ENCODE measurements at places on chromosomes 7 and 10. TPM values are rescaled to one million over a fixed set of nuclear protein-coding genes. Genes with fewer than 3 reads are reported as not detected.

DNA sequence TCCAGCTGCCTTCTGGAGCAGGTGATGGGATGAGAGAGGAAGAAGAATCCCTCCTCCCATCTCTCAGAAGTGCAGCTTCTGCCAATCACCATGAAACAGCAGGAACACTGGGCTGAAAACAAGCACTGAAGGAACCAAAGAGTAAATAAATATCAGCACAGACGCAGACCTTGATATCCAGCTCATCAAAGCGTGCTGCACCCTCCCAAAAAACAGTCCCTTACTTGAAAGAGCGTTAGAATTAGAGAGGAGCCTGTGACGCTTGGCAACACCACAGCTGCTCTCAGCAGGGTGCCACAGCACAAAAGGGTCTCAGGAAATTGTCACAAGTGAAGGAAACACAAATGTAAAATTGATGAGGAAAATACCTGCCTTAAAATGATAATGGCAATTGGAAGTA is 39.5 kb downstream of the KLF6 start:
- H3K4me3 ChIP-seq: no peak overlapping the region
- no peaks in the 10 kb centered on the region for H3K27me3 ChIP-seq
- no peak for DNase-seq

GRCh38 chr10:3465406-3465891 is 292.9 kb upstream of the PITRM1 start:
- H3K4me1 ChIP-seq: peaks cover 52% of the 10 kb centered on the region
- H3K36me3 ChIP-seq: no peaks in the 10 kb centered on the region
- H3K4me3 ChIP-seq: no peak overlapping the region

DNA sequence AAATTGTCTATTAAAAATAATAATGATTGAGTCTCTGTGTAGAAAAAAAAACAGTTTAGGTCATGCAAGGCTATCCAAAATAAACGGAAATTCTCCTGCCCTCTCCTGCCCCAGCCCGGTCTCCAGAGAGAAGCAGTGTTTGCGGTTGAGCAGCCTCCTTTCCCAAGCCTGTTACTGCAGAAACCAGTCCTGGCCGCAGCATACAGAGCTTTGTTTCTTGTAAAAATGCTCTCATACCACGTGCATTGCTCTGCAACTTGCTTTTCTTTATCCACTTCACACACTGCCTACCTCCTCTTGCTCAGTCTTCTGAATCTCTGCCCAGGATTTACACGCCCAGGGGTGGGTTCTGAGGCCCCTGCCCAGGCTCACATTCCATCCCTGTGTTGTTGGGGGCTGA is 34.4 kb upstream of the CUL1 start:
- H3K27ac ChIP-seq: no peak overlapping the region
- DNase-seq: no peak

DNA sequence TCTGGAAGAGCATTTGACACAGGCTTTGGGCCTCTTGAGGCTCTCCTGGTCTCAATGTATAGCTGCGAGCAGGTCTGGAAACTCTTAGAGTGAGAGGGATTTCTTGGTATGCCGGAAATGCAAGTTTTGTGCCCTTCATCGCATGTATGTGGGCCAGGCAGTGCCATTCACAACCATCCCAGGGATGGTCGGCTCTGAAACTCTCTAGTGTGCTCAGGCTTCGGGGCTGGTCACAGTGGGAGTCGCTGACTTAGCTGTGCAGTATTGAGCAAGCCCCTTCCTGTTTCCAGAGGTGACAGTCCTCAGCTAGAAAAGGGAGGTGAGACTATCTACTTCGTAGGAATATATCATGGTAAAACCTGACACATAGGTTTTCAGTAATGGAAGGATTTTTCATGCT is 2.0 kb upstream of the AOAH start:
- no peaks in the 10 kb centered on the region for H3K36me3 ChIP-seq
- H3K27me3 ChIP-seq: no peaks in the 10 kb centered on the region
- H3K4me3 ChIP-seq: no peak overlapping the region
- no peaks in the 10 kb centered on the region for H3K4me1 ChIP-seq
- no peak overlapping the region for H3K27ac ChIP-seq

- no peak overlapping the region for H3K4me3 ChIP-seq
- H3K36me3 ChIP-seq: no peaks in the 10 kb centered on the region
- no peaks in the 10 kb centered on the region for H3K27me3 ChIP-seq
- no peak for DNase-seq
These were observed 24.6 kb upstream of the AKR1B10 start for GRCh38 chr7:134502463-134503371.

GRCh38 chr10:89029785-89030437 is 39.3 kb downstream of the FAS start:
- no peak overlapping the region for H3K27ac ChIP-seq
- H3K4me1 ChIP-seq: peaks cover 40% of the 10 kb centered on the region
- H3K4me3 ChIP-seq: no peak overlapping the region
- H3K27me3 ChIP-seq: no peaks in the 10 kb centered on the region
- DNase-seq: peak; percentile 42

- DNase-seq: no peak
- H3K27me3 ChIP-seq: no peaks in the 10 kb centered on the region
- peaks cover 53% of the 10 kb centered on the region for H3K36me3 ChIP-seq
- no peaks in the 10 kb centered on the region for H3K4me1 ChIP-seq
These were observed 16.0 kb upstream of the HK1 start for GRCh38 chr10:69262292-69262751.

Gene ZNF746
- 19.2 TPM for total RNA-seq

Gene MBLAC1
- 1.4 TPM for total RNA-seq
